NCI-H1417 (cell line): ENCODE measurements at places on chromosomes 6 and 20.

DNA sequence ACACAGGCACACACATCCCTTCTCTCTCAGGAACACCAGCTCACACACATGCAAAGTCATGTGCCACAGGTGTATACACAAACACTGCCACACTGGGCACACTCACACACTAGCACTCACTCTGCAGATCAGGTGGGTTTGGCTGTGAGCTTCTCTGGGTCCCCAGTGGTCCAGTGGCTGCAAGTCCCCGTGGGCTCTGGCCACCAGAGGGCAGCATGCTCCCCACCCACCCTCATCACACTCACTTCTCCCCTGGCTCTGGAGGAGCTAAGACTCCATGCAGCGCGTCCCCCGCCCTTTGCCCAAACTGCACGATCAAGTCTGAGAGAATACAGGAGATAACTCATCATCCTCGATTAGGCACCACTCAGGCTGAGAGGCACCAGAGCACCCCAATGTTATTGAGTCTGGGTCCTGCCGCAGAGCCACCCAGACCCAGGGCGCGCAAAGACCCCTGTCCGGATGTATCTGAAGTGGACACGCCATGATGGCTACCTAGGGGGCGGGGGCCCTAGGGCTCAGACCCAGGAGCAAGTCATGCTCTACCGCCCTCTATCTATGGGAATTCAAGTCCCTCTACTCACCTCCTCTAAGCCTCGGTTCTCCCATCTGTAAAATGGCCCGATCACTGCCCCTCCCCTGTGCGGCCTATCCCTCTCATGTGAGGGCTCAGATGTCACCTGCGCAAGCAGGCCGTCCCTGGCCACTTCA is 90.5 kb downstream of the GRM4 start:
- DNase-seq = peak; percentile 78

DNA sequence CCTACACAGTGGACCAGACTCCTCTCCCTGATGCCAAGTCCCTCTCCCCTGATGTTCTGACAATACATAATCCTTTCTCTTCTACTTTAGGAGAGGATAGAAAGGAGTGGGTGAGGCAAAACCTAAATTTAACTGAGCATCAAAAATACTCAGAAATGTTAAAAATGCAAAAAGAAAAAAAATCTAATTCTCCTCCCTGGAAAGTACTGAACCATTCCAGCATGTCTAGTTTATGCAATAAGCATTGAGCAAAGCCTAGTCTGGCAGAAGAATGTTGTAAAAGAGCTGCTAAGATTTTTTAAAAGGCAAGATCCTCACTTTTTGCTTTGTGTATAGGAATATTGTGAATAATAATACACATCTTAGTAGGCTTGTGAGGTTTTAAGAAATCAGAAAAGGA is 116.6 kb upstream of the STXBP5 start:
- DNase-seq = no peak

- DNase-seq = no peak
Observed at GRCh38 chr20:18647777-18648176, 59.9 kb downstream of the DTD1 start.

DNA sequence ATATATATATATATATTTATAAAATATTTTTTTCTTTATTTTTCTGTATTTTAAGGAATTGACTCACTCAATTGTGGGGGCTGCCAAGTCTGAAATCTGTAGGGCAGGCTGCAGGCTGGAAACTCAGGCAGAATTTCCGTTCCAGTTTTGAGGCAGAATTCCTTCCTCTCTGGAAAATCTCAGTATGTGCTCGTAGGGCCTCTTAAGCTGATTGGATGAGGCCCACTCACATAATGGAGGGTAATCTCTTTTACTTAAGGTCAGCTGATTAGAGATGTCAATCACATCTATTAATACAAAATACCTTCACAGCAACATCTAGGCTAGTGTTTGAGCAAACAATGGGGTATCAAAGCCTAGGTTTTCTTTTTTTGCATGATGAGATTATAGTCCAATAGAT is 244.7 kb upstream of the RNF24 start:
- no peak for DNase-seq

DNA sequence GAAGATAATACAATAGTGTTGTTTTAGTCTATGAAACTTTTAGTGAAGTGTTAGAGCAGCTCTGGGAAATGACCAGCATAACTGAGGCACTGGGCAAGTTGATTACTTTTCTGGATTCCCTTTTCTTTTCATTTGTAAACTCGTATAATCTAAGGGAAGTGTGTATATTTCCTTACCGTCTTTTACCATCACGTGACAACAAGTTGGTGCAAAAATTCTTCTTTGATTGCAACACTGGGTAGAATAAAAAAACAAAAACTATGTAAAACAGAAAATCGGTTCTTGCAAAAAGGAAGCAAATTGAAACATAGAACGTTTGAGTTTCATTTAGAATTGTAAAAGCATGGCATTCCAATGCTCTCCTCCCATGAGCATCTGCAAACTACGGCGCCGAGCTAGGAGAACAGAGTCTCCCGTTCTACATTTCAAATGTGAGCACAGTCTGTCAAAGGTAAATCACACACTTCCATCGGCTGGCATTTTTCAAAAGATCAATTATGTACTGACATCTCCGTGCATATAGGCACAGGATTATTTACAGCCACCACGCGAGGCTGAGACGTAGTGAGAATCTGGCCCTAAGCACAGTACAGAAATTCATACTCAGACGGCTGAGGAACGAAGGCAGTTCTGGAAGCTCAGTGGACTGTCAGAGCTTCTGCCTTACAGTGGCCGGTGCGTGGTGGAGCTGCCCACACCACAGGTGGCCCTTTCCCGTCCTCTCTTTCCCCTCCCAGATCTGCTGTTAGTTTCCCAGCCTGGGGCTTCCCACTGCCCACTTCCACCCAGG is 314.0 kb downstream of the BMP7 start:
- DNase-seq = no peak

DNA sequence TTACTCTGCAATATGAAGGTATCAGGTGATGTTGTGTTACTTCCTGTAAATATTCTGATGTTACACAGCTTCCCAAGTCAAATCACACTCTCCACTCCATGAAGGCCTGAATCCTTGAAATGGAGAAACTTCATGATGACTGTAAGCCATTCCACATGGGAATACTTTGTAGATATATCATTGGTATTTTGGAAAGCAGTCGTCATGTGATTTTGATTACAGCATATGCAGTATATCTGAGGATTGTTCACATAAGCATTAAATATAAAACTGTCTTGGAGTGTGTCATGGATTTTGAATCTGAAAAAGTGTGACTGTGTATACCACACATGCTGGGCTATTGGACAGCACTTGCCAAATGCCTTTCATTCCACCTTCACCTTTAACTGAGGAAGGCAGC is 118.3 kb upstream of the EXOC2 start:
- no peak for DNase-seq

DNA sequence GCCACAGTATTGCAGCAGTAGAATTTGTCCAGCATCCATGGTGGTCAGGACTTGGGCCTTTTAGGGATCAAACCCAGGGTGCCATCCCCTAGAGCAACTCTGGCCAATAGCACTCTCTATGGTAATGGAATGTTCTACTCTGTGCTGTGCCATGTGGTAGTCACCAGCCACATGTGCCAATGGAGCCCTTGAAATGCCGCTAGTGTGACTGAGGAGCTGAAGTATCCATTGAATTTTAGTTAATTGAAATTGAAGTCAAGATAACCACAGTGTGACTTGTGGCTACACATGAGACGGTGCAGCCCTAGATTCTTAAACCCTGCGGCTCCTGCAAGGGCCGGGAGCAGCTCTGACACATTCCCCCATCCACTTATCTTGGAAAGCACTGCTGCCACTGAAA is 54.6 kb downstream of the SLC2A10 start:
- no peak for DNase-seq

DNA sequence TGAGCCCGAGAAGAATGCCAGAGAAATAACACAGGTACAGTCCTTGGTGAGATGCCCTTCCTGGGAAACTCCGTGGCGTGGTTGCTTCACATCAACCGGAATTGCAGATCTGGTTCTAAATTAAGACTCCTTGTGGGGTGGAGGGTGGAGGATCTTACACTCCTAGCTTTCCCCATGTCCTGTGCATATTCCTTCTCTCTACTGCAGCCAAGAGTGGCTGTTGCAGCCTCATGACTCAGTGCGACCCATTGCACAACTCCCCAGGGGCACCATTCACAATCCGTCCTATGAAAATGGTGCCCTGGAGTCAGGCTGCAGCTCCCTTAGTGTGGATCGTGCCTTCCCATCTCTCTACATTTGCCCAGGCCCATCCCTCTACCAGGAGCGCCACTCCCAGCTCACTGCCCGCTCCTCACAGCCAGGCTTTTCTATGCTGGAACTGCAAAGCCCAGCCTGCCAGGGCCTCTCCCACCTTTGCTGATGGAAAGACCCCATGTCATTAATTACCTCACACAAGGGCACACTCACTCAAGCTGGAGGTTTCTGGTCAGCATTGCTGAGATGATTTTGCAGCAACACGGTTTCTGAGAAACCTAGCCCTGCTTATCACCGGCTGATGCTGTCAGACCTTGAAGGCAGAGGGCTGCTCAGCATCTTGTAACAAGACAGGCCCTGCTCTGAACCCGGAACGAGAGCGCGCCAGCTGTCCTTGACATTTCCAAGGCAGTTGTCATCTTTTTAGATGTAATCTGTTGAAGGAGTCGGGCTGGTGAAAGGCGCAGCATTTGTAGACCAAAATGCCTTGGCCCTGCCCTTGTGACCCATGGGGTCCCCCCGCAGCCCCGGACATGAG is 39.7 kb downstream of the SIRPA start:
- DNase-seq = no peak

GRCh38 chr6:73722318-73723060 is 26.5 kb downstream of the CD109 start:
- no peak for DNase-seq

- peak; percentile 35 for DNase-seq
Observed at GRCh38 chr6:167279766-167280446, 11.2 kb upstream of the UNC93A start.

- DNase-seq = no peak
Observed at GRCh38 chr6:156102129-156102528, 646.5 kb upstream of the NOX3 start.

GRCh38 chr6:27145731-27146455 is 101.6 kb upstream of the PRSS16 start:
- DNase-seq = peak; percentile 92

DNA sequence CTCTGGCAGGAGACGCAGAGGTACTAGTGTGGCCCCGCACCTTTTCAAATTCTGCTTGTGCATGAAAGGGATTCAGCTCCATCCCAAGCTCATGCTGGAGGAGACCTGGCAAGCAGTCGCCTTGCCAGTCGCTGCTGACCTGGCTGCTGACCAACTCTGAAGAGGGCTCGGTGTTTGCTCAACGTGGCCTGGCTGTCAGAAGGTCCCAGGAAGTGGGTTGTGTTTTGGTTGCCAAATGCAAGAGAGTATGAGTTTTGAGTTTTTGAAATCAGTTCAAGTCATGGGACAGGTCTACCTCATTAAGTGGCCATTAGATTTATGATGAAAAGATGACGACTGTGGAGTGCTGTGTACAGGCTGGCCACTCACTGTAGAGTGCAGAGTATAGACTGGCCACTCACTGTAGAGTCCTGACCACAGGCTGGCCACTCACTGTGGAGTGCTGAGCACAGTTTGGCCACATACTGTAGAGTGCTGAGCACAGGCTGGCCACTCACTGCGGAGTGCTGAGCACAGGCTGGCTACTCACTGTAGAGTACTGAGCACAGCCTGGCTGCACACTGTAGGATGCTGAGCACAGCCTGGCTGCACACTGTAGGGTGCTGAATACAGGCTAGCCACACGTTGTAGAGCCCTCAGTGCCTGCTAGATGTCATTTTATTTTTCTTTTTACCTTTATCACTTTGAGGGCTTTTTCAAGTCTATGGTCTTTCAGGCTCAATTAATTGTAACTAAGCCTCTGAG is 193.9 kb downstream of the ZNF217 start:
- no peak for DNase-seq

DNA sequence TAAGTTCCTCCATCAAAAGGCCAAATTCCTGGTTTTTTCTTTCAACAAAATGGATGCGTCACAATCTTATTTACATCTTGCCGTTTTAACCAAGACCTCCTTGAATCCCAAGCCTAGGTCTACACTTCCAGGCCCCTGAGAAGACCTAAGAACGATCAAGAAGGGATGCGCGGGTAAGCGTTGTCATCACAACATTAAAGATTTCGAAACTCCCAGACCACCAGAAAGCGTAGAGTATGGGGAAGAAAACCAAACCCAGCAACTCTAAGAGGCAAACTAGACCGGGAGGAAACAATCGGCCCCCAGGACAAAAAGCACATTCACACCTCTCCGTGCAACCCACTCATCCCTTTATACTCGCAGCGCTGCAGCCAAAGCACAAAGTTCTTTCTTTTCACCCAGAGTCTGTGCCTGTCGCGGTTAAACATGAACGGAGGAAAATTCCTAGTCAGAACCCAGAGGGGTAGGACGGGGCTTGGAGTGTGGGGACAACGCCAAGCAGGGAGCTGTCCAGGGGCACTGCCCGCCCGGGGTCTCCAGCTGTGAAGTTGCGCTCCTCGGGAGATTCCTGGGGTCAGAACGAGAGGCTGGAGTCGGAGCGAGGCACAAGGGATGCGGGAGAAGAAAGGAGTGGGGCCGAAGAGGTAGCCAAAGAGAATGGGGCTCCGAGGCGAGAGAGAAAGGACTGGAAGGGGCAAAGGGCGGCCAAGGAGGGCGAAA is 725 bp downstream of the OSER1 start:
- DNase-seq = no peak

GRCh38 chr6:89895276-89895874 is 1.1 kb downstream of the GJA10 start:
- DNase-seq = no peak

DNA sequence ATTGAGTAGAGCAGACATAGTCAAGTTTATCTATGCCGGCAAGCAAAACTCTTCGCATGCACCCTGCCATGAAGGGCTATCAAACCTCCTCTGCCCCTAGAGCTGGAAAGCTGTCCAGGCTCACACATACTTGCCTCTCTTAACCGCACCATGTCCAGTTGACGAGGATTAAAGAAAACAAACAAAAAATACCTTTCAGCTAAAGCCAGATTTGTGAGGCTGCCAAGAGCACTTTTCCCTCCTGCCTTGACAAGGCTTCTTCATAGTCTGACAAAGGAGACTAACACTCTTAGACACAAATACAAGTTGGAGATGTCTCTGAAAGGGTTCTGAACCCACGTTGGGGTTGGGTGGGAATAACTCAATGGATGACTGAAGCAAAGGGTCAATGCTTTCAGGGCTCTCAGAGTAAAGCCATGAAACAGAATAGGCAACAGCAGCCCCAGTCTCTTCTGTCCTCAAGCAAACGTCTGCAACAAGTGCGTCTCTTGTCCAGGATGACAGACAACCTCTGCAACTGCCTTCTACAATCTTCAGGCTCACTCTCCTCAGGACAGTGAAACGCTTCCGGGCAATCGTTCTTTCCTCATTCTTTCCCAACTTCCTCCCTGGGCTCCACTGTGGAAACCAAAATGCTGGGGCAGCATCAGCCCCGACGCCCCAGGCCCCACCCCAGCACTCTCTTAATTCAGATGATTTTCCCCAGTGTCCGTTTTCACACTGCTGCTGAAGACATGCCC is 57.8 kb downstream of the AGPAT4 start:
- DNase-seq = no peak

DNA sequence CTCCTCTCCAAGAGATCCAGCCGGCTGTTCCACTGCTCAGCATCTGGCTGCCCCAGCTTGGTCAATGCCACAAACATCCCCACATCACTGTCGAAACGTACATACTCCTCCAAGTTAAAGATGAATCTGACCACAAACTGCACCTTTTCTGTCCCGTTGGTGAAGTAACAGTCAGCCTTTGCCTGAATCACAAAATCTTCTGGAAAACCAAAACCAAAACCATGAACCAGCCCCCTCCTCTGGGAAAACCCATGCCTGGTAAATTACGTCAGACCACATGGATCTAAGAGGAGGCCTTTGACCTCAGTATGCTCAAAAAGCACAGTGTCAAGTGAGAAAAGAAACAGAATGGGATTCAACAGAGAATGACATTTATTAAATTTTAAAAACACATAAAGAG is 1.7 kb downstream of the HLA-DOB start:
- DNase-seq = no peak
